Glomerular endothelial cell (primary cell): ENCODE measurements at places on chromosomes 6 and 20. TPM values are rescaled to one million over a fixed set of nuclear protein-coding genes. Genes with fewer than 3 reads are reported as not detected.

The SFTA2 gene
- total RNA-seq = not detected in 2 replicates

The PBOV1 gene
- total RNA-seq = not detected in 2 replicates

The DOK5 gene
- total RNA-seq = 0.39 and 1.5 TPM in 2 replicates

The ULBP3 gene
- 8.0 and 11.0 TPM in 2 replicates for total RNA-seq

The PAX1 gene
- not detected in 2 replicates for total RNA-seq

The AIF1 gene
- total RNA-seq = not detected in 2 replicates

The MATN4 gene
- not detected in 2 replicates for total RNA-seq

The OGFR gene
- 72.3 and 79.7 TPM in 2 replicates for total RNA-seq

The CALHM4 gene
- total RNA-seq = not detected in 2 replicates

The ADA gene
- 35.6 and 55.5 TPM in 2 replicates for total RNA-seq

The PTK6 gene
- not detected in 2 replicates for total RNA-seq

The RFX6 gene
- total RNA-seq = not detected in 2 replicates

The INSM1 gene
- total RNA-seq = not detected in 2 replicates

- DNase-seq = no peak
Measured at GRCh38 chr6:5276581-5276980, 15.3 kb downstream of the FARS2 start.

DNA sequence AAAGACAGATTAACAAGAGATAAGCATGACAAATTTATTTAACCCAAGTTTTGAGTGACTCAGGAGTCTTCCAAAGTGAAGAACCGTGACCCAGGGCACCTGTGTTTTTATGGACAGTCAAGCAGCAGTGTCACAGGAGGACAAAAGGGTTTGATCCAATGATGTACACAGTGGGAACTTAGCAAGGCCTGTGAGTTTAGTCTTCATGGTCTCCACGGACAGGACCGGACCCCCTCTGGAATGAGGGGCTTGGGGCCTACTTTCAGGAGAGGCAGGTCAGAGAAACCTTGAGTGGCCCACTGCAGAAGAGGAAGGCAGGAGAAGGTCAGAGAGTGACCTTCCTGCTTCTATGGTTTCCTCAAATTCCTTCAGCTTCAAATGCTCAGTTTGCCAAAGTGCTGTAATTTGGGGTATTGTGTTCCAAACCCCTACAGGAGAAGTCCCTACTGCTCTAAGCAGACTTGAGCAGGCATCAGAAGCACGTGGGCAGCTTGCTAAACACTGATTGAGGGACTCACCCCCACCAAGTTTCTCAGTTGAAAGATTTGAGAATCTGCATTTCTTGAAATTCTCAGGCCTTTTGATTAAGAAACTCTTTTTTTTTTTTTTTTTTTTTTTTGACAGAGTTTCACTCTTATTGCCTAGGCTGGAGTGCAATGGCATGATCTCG, 26.4 kb upstream of the ZMYND8 start:
- no peak for DNase-seq

DNA sequence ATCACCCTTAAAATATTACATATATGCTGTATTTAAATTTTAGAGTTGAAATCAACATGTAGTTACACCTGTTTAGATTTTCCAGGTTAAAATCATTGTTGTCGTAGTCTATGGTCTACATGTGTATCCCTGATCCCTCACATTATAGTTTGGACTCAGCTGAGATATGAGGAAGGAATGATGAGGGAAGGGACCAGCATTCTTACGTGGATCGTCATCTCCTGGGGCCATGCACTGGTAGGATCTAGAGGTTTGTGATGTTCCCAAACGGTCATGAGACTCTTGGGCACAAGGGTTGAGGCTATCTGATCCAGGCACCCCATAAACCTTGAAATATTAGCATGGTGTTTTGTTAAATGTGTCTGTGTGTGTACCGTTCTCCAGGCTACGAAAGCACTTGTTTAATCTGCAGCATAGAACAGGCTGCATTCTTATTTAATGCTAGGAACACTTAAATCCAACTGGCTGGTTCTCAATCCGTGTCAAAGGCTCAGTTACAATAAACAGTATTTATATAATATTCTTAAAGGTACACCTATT, 55.4 kb downstream of the IPCEF1 start:
- no peak for DNase-seq

GRCh38 chr20:16654858-16655535, 74.8 kb upstream of the SNRPB2 start:
- no peak for DNase-seq

DNA sequence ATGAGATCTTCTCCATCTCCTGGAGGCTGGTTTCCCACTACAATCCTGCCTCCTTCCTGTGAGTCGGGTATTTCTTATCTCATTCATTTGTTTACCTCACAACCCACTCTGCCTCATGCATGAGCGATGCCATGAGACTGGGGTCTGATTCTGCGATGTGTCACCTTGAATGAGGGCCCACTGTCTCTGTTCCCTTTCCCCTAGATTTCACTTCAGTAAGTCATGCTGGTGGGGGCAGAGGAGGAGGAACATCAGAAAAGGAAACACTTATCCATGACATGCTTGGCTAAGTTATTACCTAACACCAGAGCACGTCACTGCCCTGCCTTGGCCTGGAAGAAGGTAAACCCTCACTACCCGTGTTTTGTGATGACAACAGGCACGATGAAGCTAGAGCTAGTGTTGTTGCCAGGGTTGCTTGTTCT, 337.4 kb upstream of the PRDM1 start:
- no peak for DNase-seq

DNA sequence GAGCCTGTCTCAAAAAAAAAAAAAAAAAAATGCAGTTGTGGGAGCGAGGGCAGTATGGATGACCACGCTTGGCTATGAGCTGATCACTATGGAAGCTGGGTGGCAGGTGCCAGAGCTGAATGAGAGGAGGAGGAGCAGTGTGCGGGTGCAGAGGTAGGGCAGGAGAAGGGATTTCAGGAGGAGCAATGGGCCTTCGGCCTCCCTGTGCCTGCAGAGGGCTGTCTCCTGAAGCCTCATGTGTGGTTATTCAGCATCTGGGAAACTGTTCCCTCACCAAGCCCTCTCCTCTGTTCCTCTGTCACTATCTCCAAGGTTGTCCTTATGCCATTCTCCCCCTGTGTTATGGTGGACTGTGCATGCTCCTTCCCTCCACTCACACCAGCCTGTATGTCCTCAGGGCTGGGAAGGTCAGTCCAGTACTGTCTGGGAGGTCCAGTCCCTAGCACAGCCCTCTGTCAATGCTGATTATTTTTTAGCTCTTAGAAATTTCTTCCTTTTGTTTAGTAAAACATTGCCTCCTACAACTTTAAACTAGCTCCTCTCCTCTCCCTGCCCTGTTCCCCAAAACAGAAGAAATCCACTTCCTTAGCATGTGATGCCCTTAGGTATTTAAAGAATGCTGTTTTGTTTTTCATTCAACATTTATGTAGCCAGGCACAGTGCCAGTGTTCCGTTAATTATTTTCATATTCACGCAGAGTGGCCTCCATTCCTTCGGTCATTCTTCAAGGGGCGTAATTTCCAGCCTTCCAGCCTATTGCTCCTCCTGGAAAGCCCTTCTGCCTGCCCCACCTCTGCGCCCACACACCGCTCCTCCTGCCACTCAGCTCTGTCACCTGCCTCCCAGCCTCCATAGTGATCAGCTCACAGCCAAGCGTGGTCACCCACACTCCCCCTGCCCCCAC, 48.9 kb downstream of the CNBD2 start:
- peak; percentile 84 for DNase-seq

GRCh38 chr6:140809694-140810101, 1323.0 kb upstream of the GJE1 start:
- no peak for DNase-seq

GRCh38 chr20:32507998-32508774, 76.9 kb downstream of the NOL4L start:
- no peak for DNase-seq

- no peak for DNase-seq
Measured at GRCh38 chr6:3631877-3632276, 119.6 kb downstream of the PXDC1 start.

GRCh38 chr20:1563598-1563997, 6.1 kb upstream of the SIRPD start:
- DNase-seq = no peak

- no peak for DNase-seq
Measured at GRCh38 chr20:50249447-50250388, 59.1 kb downstream of the CEBPB start.

DNA sequence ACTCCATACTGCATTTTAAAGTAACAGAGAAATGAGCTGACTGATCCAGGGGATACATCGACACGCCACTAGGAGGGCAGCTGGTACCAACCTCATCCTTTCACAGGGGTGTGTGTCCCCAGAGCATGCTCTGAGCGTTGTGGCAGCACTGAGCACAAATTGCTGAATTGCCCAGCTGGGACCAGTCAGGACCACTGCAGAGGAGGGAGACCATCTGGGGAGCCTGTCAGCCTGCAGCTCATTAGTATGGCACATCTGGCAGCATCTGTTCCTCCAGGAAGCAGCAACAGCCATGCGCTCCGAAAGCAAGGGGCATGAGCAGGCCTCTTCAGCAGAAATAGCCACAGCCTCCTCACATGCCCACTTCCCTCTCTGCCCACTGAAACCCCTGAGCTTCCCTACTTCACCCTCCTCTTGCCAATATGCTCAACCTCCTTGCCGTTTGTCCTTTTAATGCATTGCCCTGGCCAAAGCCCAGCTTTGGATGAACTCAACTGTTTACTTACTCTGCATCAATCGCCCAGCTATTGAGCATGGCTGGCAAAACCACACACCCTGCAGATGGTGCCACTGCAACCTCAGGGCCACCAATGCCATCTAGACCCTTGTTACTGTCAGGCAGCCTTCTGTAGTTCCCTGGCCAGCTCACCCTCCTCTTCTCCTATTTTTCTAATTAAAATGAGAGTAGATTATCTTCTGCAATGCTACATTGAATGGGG, 77.6 kb upstream of the NEDD9 start:
- DNase-seq = no peak

- no peak for DNase-seq
Measured at GRCh38 chr20:52193886-52194545, 2.4 kb upstream of the ZFP64 start.

- no peak for DNase-seq
Measured at GRCh38 chr6:40457261-40457660, 129.9 kb downstream of the LRFN2 start.

GRCh38 chr6:43705996-43706395, 18.4 kb upstream of the MRPS18A start:
- DNase-seq = no peak

- DNase-seq = no peak
Measured at GRCh38 chr6:111651185-111652034, 45.7 kb upstream of the TRAF3IP2 start.

GRCh38 chr6:24949020-24949569, 13.3 kb upstream of the RIPOR2 start:
- no peak for DNase-seq

DNA sequence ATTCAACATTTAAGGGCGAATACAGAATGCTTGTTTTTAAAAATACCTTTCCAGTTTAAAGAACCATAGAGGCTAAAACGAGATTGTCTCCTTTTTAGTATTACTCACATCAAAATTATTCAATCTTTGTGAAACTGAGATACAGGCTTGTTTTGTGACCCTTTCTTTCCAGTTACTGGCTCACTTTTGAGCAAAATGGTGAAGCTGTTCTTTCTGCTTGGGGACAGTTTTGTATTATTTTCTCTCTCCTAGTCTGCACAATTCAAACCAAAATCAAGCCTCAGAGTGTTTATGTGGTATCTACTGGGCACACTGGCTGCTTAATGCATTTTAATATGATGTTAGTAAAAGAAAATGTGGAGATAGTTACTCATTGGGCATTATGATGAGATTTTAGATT, 36.5 kb downstream of the HIVEP1 start:
- no peak for DNase-seq

DNA sequence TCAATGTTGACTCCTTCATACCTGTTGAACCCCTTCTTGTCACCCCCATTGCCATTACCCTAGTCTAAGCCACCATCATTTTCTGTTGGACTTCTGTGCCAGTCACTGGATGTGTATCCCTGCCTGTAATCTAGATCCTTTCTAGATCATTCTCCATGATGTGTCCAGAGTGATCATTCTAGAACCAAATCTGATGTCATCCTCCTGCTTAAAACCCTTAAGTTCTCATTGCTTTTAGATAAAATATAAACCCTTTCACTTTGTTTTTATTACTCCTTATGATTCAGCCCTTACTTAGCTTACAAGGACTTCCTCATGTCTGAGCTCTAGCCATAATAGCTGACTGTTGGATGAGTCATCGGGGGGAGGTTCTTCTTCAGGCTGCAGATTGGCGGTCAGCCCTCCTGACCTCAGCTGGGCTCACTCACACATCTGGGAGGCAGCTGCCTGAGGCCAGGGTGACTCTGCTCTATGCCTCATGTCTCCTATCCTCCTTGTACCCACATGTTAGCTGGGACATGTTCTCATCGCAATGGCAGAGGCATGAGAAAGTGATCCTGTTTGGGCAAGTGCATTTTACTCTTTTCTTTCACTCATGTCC, 287.6 kb downstream of the ESR1 start:
- peak; percentile 88 for DNase-seq

DNA sequence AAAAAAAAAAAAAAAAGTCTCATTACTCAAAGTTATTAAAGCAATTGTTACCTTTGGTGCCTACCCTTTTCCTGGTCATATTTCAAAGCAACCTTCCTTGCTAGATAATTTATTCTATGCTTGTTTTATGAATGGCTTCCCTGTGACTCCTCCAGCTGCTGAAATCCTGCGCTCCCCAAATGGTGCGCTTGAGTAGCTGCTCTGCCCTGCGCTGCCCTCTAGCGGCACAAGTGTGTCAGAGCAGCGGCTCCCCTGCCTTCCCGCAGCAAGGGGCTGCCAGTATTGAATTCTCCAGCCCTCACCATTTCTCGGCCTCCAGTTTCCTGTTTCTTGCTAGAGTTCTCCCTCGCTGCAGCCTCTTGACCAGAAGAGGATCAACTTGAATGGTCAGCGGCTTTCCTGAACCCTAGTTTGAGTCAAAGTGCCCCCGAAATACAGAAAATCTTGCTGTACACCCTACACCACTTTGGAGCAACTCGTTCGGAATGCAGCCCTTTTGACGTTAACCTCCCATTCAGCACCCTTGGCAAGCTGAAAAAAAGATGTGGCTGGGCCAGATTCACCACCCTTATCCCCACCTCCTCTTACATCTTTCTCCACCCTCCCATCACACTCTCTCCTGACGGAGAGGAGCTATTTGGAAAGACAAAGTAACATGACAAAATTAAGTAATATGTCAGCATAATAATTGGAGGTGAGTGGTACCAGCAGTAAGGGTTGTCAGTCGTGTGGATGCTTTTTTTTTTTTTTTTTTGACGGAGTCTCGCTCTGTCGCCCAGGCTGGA, 60.4 kb upstream of the KLHL31 start:
- DNase-seq = no peak

DNA sequence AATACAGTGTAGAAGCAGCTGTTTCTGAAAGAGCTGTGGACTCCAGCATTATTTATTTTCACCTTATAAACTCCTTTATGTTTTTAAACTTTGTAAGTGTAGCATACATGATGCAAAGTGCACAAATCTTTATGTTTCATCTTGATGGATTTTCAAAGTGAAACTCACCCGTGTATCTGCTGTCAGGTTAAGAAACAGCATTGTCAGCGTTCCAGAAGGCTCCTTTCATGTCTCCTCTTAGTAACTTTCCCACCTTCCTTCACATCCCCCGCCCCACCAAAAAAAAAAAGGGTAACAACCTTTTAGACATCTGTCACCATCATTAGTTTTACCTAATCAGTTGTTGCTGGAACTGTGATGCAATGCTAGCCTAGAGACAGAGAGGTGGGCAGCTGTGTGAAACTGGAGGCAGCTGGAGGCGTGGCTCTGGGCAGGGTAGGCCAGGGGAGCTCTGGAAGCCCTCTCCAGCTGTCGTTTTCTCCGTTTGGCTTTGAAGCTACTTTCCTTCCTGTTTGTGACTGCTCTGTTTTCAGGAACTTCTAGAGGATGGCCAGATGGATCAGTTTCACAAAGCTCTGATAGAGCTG, 7.2 kb downstream of the ACTR5 start:
- DNase-seq = no peak

- no peak for DNase-seq
Measured at GRCh38 chr20:48698507-48699267, 129.1 kb downstream of the PREX1 start.

- DNase-seq = no peak
Measured at GRCh38 chr20:7378864-7379605, 561.2 kb downstream of the HAO1 start.
